ENCODE measurements at places on chromosomes 7 and 10.

DNA sequence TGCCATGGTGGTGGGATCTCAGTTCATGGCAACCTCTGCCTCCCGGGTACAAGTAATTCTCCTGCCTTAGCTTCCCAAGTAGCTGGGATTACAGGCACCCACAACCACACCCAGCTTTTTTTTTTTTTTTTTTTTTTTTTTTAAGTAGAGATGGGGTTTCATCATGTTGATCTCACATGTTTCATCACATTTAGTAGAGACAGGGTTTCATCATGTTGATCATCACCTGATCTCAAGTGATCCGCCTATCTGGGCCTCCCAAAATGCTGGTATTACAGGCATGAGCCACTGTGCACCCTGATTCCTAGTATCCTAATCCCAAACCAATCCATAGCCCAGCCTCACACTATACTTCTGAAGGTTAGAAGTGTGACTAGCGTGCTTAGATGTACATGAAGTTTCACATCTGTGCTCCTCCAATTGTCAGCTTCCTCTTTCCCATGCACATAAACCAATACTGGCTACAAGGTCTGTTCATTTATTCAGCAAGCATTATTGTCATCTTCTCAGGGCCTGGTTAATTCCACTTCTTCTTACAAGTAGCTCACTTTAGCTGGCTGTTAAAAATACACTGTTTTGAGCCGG lies 6.8 kb upstream of the NAT16 start:
- DNase-seq, result no peak

GRCh38 chr7:150374472-150374871 lies 4.7 kb upstream of the ZNF775 start:
- DNase-seq, result no peak

DNA sequence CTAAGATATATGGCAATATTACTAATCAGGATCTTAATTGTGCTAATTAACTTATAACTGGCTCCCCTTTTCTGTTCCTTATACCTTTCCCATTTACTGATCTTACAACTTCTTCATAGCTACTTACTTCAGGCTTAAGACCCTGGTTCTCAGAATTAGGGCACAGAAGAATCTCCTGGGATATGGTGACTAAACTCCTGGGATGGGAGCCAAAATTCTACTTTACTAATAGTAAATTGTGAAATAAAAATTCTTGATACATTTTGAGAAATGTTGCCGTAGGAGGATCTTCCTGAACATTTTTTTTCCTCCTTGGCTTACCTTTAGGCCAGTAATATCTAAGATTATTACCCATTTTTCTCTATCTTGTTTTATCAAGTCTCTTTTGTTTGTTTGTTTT lies 309.5 kb downstream of the ATRNL1 start:
- no peak for DNase-seq

GRCh38 chr7:1994931-1995330 lies 237.8 kb downstream of the MAD1L1 start:
- no peak for DNase-seq

GRCh38 chr7:23938937-23939552 lies 229.0 kb downstream of the STK31 start:
- no peak for DNase-seq

DNA sequence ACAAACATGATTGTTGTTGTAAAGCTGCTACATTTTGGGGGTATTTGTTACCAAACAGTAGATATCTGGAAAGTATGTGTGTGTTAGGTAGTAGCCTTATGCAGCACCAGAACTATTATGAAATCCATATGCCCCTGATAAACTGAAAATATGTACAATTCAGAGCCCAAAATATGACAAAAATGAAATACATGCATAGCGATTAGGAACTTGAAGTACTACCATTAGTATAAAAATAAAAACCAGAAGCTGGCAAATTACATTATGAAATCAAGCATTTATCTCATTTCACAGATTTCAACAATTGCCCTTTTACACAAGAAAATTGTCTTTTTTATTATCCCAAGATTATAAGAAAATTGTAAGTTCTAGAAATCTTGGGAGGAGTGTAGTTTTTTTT lies 33.9 kb downstream of the SLC26A5 start:
- DNase-seq, result no peak

DNA sequence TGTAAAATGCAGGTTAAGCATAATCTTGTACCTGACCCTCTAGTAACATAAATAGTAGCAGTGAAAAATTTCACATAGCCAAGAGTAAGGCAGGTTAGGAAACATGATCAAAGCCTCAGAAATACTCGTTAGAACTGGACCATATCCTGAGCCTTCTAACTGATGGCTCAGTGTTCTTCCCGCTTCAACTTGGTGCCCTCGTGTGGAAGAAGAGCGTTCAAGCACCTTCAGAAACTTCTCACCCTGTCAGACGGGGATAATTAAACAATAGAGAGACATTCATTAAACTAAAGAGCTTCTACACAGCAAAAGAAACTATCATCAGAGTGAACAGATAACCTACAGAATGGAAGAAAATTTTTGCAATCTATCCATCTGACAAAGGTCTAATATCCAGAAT lies 124.5 kb downstream of the MYOF start:
- DNase-seq, result no peak

- no peak for DNase-seq
Observed at GRCh38 chr7:148191391-148192065, 399.0 kb upstream of the C7orf33 start.

DNA sequence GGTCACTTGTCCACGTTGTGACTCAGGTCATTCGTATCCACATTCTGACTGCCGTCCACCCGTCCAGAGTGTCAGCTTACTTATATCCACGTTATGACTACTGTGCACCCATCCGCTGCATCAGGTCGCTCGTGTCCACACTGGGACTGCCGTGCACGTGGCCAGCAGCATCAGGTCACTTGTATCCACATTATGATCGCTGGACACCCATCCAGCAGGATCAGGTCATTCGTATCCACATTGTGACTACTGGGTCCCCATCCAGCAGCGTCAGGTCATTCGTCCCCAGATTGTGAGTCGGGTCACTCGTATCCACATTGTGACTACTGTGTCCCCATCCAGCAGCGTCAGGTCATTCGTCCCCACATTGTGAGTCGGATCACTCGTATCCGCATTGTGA lies 47.3 kb upstream of the SUN1 start:
- DNase-seq, result no peak

DNA sequence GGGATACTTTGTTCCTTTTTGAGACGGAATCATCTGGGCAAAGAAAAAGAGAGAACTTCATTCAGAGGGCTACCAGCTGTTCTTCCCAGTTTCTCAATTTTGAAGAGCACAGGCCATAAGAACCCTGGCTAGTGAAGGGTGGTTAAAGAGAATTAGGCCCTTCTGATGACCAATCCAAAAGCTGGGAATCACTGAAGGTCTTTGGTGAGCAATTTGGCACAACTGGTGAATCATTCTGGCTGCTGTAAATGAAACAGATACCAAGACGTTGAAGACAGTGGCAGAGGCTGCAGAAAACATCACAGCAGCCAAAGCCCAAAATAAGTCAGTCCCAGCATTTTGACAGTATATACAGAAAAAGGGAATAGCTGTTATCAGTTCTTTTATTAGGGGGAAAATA lies 5.1 kb downstream of the RAPGEF5 start:
- DNase-seq, result no peak

DNA sequence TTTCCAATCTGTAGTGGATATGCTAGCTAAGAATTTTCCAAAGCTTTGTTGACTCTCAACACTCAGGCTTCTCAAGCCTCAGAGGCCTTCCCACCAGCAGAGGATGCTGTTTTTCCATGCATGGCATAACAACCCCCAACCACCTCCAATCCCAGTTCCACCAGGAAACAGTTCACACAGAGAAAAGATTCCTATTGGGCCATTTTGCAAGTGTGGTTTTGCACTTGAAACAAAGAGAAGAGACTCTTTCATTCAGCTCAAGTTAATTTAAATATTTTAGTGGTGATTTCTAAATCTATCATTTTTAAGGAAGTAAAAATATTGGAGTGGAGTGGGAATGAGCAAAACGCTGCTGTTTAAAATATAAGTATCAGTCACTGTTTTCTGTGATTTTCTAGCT lies 105.6 kb upstream of the COL1A2 start:
- no peak for DNase-seq

- DNase-seq, result no peak
Observed at GRCh38 chr10:72253578-72253977, 20.1 kb upstream of the DDIT4 start.

- DNase-seq, result no peak
Observed at GRCh38 chr10:3350617-3351258, 178.2 kb upstream of the PITRM1 start.

DNA sequence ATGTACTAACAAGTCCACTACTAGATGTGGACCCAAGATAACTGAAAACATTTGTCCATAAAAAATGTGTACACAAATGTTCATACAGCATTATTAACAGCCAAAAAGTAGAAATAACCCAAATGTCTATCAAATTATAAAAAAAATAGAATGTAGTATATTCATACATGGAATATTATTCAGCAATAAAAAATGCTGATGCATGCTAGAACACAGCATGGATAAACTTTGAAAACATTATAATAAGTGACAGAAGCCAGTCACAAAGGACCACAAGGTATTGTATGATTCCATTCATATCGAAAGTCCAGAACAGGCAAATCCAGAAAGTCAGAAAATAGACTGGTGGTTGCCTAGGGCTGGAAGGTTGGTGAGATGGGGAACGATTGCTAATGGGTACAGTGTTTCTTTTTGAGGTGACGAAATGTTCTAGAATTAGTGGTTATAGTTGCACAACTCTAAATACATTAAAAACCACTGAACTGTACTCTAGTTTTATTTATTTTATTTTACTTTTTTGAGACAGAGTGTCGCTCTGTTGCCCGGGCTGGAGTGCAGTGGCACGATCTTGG lies 43.3 kb upstream of the ANLN start:
- DNase-seq, result no peak

DNA sequence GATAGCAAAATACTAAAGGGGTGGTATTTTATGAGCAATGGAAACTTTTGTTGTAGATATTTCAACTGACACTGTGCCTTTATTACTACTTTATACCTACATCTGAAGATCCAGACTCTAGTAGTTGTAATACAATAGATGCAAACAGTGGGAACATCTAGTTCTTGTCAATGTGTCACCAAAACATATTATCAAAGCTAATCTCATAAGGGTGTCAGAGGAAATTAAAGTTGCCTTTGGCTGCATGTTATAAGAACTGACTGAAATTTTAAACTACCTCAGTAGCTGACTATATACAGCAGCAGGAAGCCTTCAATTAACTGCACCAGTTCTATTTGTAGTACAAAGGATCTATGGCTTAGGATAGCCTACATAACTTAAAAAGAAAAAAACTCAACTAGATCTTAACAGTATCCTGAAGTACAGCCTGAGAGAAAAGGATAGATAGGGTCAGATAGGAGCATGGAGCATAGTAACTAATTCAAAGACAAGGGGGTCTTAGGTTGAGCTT lies 30.9 kb downstream of the HDAC9 start:
- DNase-seq, result no peak

GRCh38 chr7:155979994-155980393 lies 167.7 kb upstream of the SHH start:
- DNase-seq, result no peak

- DNase-seq, result no peak
Observed at GRCh38 chr7:1901431-1902210, 231.5 kb downstream of the ELFN1 start.

DNA sequence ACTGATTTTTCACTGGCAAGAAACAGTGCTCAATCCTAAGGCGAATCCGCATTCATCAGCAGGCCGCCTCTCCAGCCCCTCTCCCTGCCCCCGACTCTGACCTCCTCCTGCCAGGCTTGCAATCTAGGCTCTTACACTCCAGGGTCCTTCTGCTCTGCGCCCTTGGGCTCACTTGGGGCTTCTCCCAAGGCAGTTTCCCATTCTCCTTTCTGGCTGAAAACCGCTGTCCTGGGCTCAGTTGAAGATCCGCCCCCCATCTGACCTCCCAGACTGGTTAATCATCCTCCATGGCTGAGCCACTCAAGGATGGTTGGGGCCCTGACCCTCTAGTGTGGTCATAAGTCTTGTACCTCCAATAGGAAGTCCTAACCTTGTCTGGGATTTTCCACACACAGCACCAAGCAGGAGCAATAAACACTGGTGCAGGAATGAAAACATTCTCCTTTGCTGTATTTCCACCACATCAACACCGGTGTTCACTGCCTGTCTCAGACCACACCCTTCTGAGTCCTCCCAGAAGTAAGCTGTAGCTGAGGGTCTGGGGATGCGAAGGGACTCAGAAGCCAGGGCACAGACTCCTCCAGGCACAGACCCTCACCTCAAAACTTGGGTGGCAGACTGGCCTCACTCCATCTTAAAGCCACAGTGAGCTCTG lies 42.4 kb downstream of the TNS3 start:
- DNase-seq, result no peak

DNA sequence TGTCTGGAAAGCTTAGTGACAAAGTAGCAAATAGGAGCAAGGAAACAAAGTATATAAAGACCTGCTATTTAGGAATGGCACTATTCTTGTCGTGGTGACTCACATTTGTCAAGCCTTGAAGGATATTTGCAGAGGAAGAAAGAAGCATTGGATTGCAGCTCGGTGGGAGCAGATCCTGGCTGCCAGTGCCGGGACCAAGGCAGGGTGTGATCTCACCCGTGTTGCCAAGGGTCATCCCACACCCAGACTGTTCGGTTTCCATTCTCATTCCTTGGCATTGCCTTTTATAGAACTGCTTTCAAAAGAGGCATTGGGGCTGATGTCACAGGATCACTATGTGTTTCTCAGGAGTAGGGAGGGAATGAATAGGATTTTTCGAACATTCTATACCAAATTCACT lies 176.2 kb downstream of the GALNT17 start:
- DNase-seq, result no peak

DNA sequence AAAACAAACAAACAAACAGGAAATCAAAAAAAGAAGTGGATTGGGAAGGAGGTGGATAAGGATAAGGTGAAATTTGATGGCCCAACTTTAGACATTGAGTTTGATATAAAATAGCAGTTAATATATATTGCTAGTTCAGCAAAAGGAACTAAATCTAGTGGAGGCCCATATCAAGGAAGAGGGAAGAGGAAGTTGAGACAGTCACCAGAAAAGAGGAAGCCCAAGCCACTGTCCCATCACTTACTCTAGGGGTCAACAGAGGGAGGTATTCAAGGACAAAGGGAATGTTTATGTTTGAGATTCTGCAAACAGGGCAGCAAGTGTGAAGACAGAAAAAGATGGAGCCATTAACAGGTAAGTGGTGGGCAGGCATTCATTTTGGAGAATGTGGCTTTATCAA lies 3.7 kb downstream of the LAMTOR4 start:
- DNase-seq, result no peak

GRCh38 chr7:26815426-26815825 lies 49.0 kb downstream of the SKAP2 start:
- DNase-seq, result no peak

DNA sequence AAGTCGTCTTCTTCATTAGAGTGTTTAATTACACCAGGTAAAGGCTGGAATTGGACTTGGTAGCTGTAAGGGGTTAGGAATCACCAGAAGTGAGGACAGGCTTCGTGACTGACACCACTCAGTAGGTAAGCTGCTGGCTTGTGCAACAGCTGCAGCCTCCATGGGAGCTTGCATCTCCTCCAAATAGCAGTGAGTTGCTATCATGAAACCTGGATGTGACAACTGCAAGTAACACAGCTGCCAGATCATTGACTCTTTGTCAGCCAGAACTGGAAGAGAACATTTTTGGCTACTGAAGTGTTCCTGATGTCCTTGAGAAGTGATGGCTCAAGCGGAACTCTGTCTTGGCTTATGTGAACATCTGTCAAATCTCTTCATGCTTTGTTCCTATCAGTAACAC lies 64.1 kb upstream of the MSRB2 start:
- DNase-seq, result no peak
